ENCODE measurements at places on chromosomes 1 and 21.

DNA sequence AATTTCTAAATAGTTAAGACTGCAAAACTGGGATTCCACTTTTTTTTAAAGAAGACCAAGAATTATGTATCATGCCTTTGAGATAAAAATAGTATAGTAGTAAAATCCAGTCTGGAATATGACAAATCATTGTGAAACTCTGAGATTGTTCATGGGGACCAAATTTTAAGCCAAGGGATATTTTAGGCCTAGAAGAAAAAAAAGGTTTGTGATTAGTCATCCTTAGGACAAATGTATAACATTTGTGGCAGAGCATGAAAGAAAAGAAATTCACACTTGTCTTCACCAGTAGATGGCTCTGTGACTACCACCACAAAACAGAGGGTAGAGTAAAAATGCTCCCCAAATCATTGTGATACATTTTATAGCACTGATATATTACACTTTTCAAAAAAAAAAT is 226.1 kb downstream of the KCTD3 start:
- no peak for DNase-seq

DNA sequence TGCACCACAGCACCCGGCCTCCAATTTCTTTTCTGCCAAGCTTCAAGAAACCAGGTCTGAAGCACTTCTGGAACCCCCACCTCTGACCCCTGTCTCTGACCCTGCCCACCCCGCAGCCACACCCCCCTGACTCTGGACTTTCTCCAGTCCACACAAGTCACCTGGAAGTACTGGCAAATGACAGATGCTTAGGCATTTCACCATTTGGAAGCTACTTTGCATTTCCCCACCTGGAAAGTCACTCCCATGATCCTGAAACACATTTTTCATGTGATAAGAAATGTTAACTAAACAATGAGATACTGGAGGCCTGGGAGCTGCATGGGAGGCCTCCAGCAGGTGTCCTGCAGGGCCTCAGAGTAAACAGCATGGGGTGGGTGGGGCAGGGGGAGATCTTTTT is 45.7 kb downstream of the NTPCR start:
- DNase-seq: no peak

DNA sequence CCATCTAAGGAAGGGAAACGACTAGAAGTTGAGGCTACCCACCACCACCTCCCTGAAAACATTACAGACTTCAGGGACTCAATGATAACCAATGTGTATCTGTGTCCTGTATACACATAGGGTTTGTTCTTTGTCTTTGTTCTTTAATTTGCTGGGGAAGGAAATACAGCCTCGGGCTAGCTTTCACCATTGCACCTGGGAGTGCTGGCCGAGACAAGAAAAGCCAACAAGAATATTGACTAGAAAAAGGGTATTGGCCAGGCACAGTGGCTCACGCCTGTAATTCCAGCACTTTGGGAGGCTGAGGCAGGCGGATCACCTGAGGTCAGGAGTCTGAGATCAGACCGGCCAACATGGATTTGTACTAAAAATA is 50.4 kb downstream of the MDM4 start:
- no peak for DNase-seq

- DNase-seq: no peak
Observed at GRCh38 chr1:103220631-103221041, 112.3 kb upstream of the COL11A1 start.

DNA sequence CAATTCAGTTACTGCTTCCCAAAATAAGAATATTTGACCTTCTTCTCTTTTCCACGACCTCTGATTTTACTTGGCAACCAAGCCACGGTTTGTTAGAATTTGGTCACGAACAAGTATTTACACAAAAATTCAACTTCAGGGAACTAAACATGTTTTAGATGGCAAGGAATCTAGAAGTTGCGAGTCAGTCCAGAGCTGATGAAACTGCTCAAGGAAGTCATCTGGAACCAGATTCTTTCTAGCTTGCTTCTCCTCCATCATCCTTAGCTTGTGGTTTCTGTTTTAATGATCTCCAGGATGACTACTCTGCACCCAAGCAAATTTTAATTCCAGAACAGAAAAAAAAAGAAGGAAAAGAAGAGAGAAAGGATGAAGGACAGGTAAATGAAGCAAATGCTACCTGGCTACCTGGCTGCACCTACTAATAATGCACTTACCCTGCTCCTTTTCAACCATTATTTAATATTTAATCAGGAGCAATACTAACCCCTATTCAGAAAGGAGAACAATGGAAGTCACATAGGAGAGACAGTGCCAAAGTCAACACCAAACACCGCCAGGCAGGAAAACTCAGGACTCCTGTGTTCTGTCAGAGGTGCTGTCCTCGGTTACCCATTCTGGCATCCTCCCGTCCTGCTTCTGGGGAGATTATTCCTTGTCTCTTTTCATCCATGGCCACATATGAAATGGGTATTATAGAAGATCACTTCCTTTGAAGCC is 54.2 kb upstream of the RGS7 start:
- no peak for DNase-seq

GRCh38 chr1:41868241-41868998 is 50.3 kb downstream of the HIVEP3 start:
- peak; percentile 50 for DNase-seq

DNA sequence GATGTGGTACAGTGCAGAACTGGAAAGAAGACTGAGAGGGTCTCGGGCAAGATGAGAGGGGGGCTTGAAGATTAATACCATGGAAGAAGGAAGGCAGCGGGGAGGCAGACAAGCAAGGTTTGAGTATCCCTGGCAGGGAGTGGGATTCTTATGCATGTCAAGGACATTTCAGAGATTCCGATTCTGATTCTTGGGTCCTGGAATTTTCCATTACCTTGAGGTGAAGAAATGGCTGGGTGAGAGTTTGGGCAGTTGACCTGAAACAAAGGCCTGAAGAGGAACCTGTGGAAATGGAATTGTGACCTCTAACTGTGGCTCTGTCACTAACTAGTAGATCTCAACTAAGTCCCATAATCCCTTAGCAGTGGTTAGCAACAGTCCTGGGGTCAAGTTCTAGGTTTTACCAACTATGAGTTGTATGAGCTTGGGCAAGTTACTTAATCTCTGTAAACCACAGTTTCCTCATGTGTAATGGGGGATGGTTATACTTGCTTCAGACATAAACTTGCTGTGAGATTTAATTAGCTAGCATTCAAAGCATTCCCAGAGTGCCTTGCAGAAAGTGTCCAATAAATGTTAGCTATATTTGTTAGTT is 8.6 kb upstream of the ACTN2 start:
- DNase-seq: no peak

GRCh38 chr1:157084720-157085119 is 14.9 kb downstream of the ETV3L start:
- DNase-seq: no peak

DNA sequence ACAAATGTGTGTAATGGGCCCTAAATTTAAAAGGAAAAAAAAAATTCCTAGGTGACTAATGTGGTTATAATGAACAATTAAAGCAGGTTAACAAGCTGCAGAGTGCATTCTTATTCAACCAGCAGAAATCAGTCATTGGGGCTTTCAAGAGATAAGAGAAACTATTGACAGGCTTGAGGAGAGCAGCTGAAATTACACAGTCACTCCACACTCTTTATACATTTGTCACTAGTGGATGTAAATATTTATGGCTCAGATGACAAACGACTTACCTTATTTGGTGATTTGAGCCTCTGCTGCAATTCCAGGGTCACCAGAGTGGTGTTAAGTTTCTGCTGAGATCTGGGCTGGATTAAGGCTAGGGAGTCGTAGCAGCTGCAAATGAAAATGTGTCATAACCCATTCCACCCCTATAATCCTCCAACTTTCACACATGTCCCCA is 896.3 kb downstream of the TTLL7 start:
- DNase-seq: no peak

DNA sequence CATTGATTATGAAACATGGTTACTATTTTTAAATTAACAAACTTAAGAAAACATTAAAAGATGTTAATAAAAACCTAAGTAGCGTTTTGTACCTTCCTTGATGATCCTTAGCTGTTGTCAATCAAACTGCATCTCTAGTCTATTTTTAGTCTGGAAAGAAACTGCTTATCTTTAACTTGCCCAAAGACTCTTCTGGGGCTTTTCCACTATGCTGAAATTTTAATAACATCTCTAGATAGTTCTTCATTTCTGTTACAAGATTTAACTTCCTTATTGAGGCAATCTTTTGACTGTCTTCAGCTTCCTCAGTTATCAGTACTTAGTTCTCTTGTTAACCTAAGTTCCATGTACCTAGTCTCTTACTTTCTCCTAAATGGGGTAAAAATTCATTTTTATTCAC is 135.9 kb upstream of the HMCN1 start:
- no peak for DNase-seq

DNA sequence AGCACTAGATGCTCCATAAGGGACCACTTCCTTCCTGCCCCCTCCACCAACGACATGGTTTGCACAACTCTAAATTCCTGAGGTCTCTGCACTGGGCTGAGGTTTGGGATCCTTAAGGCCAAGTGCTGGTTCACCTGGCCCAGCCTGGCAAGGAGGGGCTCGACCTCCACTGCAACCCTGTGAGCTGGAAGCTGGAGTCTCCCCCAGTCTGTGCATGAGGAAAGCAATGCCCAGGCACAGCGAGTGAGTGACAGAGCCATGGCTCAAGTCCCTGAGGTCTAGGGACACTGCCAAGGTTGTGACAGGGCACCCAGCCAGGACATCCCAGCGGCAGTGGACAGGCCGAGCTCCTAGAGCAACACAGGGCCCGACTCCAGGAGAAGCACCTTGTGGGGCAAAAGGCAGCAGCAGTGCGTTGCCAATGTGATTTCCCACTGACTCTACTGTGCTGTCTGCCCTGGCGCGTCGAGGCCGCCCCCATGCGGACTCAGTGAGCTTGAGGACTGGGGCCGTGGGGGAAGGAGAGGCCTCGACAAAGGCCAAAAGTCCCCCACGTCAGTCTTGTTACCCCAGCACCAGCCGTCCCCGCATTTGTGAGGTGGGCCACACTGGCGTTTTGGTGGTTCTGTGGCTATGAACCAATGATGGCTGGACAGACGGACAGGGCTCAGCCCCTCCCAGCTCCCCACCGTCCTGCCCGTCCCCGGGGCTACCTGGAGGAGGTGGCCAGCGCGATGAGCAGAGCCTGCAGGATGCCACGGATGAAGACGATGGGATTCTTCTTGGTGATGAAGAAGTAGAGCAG is 30.0 kb downstream of the PODN start:
- no peak for DNase-seq

DNA sequence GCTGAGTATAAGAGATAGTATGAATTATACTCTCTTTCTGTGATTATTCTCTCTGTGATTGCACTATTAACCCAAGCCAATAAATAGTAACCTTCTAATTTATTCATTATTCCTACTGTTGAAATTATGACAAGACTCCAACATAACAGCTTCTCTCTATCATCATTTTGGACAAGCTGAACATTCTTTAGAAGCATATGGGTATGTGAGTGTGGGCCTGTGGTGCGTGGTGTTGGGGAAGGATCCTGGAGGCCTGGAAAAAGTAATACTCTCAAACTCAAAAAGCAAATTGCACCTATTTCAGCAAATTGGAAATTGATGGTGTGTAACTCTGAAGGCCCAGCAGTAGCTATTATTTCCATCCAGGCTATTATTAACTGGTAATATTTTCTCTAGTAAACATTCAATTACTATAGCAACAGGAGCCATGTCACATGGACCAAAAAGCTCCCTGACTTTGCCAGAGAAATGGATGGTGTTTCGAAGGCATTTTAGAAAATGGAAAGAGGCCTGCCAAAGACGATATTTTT is 502.8 kb downstream of the LTN1 start:
- DNase-seq: no peak

GRCh38 chr1:177732178-177732577 is 237.7 kb downstream of the SEC16B start:
- DNase-seq: no peak

DNA sequence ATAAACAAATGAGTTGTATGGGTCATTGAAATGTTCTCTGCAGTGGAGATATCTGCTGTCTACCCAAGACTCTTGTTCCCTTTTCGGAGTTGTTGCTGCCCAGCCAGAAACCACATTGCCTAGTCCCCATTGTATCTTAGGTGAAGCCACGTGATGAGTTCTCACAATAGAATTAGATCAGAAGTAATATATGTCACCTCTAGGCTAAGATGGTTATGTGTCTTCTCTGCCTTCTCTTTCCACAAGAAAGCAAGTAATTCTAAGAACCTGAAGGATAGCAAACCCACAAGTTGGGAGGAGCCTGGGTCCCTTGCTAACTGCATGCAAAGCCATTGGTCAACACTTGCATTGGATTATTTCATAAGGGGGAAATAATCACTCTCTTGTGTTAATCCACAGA is 76.6 kb downstream of the ADCY10 start:
- no peak for DNase-seq

- DNase-seq: no peak
Observed at GRCh38 chr1:239700667-239701066, 314.3 kb downstream of the CHRM3 start.

GRCh38 chr1:64983110-64983509 is 16.8 kb upstream of the JAK1 start:
- no peak for DNase-seq

GRCh38 chr1:93659822-93660503 is 21.7 kb downstream of the BCAR3 start:
- no peak for DNase-seq

DNA sequence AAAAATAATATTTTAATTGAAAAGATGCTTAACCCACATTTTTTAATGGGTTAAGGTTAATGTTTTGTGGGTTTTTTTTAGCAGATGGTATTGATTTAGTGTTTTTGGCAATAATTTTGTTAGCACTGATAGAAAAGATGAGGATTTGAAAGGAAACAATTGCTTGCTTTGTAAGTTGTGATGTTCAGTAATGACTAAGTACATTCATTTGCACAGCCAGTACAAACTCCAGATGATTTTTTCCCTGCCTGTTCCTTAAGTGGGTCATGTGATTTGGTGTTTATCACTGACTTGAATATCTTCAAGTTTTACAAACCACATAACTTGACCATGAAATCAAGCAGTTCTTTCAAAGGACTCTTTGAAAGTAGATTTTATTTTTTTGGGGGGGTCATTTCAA is 15.0 kb downstream of the DISP1 start:
- DNase-seq: no peak

DNA sequence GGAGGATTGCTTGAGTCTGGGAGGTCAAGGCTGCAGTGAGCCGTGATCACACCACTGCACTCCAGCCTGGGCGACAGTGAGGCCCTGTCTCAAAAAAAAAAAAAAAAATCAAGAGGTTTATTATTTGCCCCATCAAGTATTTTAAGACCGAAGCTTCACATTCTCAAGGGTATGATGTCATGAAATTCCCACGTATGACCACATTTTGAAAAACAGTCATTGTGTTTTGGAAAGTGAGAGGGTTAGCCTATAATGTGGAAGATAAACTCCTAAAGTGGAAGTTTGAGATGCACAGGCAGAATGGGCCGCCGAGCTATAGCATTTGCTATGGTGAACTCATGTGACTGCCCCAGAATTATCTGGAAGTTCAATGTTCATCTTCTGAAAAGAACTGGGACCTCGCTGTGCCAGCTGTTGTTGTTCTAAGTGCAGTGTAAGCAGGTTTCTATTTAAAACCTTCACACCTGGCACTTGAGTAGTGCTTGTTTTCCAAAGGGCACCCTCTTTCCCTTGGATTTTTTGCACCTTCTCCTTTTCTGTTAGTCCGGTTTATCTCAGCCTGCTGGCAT is 96.9 kb upstream of the SLC25A33 start:
- no peak for DNase-seq

Measured in CD4-positive, alpha-beta T cell treated with Interleukin-21 for 1 hour (primary cell).